Cardiac muscle cell (in vitro differentiated cells and primary cell): ENCODE measurements at places on chromosomes 5 and 9.

- no peak for DNase-seq
These were observed 142.8 kb downstream of the LIFR start for GRCh38 chr5:38413696-38414095.

GRCh38 chr9:121271368-121272341 lies 3.7 kb downstream of the GSN start:
- DNase-seq, result no peak

DNA sequence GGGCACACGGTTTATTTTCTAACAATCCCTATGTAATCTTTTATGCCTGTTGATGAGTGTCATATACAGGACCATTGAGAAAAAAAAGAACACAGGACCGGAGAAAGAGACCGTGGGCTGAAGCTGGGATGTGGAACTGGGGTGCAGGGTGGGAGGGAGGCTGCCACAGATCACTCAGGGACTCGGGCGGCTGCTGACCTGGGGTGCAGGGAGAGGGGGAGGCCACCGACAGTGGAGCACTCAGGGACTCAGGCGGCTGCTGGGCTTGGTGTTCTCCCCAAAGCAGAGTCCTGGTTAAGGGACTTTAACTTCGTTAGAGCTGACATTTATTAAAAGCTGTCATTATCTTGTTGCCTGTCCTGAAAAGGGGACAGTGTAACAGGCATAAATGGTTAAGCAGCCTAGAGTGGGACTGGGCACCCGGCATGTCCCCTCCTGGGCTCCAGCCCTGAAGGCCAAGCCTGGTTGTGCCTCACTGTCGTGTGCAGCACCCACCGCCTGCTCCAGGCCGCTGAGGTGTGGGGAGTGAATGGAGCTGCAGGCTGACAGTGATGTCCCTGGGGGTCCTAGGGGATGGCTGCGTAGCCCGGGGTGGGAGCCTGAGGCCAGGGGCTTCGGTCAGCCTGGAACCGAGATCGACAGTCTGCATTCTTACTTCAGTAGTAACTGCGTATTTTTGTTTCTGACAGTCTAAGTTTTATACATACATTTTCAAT lies 14.0 kb downstream of the NDUFS6 start:
- DNase-seq, result no peak

GRCh38 chr5:130689831-130690230 lies 475.2 kb downstream of the HINT1 start:
- no peak for DNase-seq

DNA sequence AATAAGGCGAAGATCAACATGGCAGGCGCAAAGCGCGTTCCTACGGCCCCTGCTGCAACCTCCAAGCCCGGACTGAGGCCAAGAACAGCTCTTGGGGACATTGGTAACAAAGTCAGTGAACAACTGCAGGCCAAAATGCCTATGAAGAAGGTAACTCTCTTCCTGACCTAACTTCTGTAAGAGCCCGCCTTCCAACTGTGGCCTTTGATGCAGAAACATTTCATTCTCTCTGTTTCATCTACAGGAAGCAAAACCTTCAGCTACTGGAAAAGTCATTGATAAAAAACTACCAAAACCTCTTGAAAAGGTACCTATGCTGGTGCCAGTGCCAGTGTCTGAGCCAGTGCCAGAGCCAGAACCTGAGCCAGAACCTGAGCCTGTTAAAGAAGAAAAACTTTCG lies 979 bp downstream of the CCNB1 start:
- DNase-seq, result peak; percentile 4

DNA sequence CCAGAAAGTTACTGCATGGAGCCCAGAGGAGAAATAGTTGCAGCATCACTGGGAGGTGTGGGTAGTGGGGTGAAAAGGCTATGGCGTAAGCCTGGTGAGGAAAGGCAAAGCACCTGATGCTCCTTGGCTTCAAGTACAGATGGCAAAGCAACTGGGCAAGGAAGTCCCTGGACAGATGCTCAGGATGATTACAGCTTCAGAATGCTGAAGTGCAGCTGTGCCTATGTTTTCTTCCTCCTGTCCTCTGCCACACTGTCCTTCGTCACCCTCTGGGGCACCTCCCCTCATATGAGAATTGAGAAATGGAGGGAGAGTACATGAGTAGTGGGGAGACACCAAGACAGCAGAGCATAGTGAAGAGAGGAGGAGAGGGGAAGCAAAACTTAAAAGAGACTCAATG lies 328.0 kb downstream of the PDE4D start:
- DNase-seq, result no peak

- DNase-seq, result no peak
These were observed 81.4 kb upstream of the ZNF618 start for GRCh38 chr9:113794721-113795120.

DNA sequence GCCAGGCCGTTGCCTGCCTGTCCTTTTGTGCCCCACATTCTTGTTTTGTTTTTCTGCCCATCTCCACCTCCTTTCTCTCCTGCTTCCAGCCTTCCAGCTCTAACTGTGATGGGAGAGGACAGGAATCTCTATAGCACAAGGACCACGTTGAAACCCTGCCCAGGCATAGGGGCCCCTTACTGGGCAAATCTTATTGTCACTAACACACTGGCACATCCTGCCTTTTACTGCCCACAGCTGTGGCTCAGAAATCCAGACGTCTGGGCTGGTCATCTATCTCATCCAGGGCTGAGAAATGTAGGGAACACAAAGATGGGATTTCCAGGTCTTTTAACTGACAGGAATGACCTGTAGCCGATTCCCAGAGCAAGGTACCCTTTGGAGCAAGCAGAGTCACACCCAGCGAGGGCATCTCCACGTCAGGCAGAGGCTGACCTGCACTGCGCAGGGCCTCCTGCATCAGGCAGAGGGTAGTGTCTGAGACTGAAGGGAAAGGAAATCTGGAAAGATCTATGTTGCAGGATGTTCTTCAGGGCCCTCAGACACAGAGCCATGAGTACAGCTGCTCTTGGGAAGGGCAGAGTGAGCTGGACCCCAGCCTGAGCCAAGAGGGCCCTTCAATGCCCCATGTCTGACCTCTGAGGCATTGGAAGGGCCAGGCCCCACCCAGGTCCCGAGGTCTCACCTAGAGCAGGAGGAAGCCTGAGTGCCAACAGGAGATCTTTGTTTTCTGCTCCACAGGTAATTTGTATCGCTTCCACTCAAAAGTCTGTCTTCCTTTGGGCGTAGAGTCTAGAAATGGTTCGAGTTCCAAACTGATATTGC lies 278.8 kb downstream of the FSTL4 start:
- no peak for DNase-seq

GRCh38 chr5:119268387-119269060 lies 87.3 kb upstream of the TNFAIP8 start:
- peak; percentile 96 for DNase-seq

DNA sequence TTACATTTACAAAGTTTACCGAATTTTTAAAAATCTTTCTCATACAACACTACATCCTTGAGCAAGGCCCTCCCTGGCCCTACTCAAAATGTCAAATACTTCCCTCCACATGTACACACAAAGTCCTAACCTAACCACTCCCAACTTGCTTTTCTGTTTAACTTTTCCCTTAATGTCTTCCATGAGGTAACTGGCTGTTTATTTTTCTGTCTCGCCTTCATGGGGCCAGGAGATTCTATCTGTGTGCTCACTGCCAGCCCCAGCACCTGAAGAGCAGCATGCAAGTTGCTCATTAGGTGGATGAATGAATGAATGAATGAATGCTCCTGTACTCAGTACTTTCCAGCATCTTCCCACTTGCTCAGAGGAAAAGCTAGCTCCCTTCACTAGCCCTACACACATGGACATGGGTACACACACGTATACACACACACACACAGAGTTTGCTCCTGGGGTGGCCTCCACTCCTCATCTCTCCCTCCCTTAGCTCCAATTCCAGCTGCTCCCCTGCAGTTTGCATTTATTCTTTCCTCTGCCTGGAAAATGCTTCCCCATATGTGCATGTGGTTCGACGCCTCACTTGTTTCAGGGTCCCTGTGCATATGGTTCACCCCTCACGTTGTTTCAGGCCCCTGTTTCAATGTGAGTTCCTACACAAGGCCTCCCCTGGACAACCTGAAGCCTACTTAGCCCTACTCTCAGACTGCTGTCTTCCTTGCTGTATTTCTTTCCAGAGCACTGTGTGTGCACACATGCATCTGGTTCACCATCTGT lies 165.2 kb downstream of the ROR2 start:
- no peak for DNase-seq

- no peak for DNase-seq
These were observed 24.4 kb upstream of the AKNA start for GRCh38 chr9:114412048-114412683.

GRCh38 chr5:58965677-58966414 lies 383.0 kb downstream of the RAB3C start:
- no peak for DNase-seq

GRCh38 chr5:176337913-176338312 lies 23.7 kb downstream of the KIAA1191 start:
- no peak for DNase-seq

GRCh38 chr5:149415066-149415967 lies 36.2 kb upstream of the IL17B start:
- peak; percentile 28 for DNase-seq

DNA sequence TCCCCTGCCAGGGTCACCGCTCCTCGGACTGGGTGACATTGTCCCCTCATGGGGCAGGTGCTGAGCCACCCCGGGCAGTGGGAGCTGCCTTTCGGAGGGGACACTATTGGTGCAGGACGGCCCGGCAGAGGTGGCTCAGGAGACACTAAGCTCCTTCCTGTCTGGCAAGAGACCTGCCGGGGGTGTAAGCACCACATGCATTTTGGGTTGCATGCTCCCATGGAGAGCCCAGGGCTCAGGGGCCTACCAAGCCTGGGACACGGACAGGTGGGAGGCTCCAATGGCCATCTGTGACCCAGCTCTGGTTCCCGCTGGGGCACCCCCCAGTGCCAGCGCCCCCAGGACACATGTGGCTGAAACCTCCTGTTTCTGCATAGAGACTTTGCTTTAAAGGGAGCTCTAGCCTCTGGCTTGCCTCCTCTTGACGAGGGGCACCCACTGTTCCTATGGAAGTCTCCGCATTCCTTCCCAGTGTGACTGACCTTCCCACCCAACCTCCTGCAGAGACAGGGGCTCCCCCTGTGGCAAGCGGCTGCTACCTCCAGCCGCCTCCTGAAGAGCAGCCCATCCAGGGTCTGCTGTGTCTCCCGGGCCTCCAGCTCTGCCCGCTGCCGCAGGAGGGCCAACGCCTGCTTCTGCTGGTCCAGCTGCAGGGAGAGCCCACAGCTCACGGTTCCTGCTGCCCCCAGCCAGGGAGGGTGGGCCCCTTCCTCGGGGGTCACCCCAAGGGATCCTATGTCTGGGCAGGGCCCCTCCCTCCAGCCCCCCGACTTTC lies 28.1 kb downstream of the CCDC187 start:
- DNase-seq, result peak; percentile 50

DNA sequence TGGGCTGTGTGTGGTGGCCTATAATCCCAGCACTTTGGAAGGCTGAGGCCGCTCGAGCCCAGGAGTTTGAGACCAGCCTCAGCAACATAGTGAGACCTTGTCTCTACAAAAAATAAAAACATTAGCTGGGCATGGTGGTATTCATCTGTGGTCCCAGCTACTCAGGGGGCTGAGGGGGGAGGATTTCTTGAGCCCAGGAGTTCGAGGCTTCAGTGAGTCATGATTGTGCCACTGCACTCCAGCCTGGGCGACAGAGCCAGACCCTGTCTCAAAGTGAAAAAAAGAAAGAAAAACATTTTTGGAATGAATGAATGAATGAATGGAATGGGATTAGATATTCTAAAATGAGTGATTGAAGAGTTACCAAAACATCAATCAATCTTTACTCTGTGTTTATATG lies 85.8 kb downstream of the FGF1 start:
- DNase-seq, result no peak

DNA sequence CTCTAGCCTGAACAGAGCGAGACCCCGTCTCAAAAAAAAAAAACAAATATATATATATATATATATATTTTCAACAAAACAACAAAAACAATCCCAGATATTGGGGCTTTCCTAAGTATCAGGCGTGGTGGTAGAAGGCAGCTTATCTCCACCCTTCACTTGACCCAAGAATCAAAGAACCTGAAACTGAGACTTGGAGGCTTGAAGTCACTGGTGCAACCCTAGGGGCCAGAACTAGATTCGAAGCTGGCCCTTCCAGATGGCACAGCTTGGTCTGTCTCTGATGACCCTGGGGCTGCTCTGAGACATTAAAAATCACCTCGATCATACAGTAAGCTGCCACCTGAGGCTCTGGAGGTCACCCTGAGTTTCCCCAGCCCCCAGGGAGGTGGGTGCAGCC lies 1.3 kb upstream of the KCNMB1 start:
- no peak for DNase-seq

DNA sequence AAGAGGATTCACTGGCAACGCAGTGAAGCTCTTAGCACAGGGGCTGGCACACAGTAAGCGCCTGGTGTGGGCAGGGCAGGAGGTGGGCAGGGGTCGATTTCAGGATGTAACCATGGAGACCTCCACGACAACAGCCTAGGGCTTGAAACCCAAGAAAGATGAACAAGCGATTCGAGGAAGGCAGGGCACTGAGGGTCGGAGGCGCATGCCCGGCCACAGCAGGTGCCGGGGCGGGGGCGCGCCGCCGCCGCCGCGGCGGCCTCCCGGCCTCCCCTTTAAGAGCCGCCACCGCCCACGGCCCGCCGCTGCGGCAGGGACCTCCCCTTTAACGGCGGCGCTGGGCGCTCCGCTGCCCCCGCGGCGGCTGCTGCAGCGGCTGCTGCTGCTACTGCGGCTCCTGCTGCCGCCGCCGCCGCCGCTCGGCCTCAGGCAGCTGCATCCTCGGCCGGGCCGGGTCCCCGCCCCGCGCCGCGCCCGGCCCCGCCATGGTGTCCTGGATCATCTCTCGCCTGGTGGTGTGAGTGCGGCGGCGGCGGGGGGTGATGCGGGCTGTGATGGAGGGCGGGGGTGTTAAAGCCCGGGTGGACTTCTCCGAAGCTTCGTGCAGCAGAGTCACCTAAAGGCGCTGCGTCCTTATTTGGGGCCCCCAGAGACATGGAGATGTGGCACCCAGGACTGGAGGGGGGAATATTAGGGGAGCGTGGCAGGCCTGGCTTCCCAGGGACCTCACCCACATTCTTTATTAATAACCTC lies at the start of gene REEP2:
Gene REEP2, plus strand, starts transcription at position 334 of the 753 bp plus-strand sequence. Its CDS starts 152 bp downstream, at position 486.
- DNase-seq, result peak; percentile 63

DNA sequence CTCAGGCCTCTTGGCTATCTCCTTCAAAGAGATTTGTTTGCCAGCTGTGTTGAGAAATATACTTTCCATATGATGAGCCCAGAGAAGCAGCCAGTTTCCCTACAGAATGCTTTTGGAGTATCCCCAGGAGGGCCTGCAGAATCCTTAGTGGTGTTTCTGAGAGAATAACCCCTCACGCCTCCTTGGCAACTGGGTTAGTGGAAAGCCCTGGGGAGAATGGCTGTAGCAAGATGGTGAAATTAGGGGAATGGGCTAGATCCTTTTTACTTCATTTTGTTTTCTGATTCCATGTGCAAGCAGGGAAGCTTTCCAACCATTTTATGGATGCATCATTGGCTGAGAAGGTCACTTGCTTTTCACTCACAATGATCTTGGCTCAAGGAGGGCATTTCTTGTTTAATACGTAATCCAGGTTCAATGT lies 364.6 kb downstream of the DMRT2 start:
- no peak for DNase-seq

- DNase-seq, result peak; percentile 55
These were observed 4.6 kb upstream of the ISL1 start for GRCh38 chr5:51378448-51379330.

DNA sequence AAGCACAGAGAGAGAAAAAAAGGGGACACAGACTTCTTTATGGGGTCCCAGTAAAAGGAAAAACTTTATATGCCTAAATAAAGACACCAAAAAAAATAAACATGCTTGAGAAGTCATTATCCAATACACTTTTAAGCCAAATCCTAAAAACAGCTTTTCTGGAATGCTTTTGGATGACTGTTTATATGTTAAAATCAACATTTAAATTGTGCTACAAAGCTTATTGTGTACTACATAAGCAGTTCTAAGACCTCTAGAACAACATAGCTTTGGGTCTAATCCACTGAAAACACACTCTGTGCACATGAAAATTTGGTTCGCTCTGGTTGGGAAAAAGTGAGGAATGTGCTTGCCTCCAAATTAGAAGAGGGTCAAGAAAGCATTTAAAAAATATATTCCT lies 92.5 kb downstream of the EBF1 start:
- DNase-seq, result no peak
